ENCODE measurements at places on chromosomes 7 and 10.

DNA sequence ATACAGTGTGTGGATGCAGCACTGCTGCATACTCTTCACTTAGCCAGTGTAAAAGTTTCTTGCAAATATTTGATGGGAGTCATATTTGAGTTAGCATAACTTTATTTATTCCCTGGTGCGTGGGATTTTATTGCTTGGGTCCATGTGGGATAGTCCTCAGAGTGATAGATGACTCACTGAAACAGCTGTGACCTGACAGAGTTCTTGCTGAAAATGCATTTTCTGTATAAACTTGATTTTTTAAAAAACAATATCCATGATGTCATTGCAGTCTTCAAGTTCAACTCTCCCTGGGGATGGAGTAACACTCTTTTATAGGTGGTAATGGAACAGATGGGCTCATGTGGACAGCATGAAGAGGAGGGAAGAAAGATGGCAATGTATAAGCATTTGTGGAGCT, 310.0 kb downstream of the PPP1R3A start:
- no peak for DNase-seq

- DNase-seq = no peak
Observed at GRCh38 chr7:116574025-116574822, 49.4 kb downstream of the CAV1 start.

GRCh38 chr7:132825222-132825621, 249.0 kb upstream of the PLXNA4 start:
- DNase-seq = no peak

DNA sequence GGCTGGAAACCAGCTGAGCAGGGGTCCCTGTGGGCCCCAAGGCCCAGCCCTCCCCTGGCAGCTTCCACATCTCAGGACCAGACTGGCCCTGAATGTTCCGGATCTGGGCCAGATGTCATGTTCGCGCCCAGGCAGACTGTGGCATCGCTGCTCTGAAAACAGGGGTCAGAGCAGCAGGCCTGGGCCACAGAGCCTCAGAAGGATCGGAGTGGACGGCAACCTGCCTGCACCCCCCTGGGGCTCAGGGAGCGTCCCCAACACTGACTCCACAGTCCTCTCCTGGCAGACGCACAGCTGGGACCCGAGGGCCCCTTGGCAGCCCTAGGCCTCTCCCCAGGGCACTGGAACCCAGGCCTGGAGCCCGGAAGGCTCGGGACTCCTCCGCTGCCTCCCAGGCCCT, 91.3 kb upstream of the DNAAF5 start:
- no peak for DNase-seq

DNA sequence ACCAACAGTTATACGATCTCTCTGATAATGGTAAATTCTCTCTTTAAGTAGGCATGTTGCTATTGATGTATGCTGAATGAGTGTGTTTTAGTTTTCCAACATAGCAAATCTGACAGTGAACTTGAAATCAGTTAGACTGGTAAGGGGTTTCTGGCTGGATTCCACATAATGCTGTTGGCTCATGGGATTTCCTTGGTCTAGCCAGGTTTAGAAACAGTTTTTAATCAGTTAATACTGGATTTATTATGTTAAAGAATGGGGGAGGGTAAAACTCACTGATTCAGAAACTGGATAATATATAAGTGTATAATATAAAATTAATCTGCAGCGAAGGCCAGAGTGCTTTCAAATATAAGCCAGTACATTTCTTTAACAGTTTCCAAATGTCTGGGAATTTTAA, 55.6 kb downstream of the PCDH15 start:
- no peak for DNase-seq

DNA sequence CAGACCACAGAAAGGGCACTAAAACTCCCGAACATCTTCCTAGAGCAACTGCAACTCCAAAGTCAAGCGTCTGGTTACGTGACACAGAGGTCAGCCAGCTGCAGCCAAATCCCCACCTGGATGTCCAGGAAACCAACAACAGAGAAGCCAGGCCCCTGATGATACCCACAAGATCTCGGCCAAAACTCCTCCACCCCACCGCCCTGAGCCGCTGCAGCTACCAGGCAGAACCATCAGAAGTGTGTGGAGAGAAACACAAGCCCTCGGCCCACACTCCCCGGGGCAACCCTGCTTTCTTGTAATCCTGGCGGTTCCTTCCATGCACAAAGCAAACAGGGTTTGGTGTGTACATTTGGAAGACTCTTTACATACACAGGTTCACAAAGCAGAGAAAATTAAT, 8.7 kb downstream of the CHST15 start:
- DNase-seq = no peak

DNA sequence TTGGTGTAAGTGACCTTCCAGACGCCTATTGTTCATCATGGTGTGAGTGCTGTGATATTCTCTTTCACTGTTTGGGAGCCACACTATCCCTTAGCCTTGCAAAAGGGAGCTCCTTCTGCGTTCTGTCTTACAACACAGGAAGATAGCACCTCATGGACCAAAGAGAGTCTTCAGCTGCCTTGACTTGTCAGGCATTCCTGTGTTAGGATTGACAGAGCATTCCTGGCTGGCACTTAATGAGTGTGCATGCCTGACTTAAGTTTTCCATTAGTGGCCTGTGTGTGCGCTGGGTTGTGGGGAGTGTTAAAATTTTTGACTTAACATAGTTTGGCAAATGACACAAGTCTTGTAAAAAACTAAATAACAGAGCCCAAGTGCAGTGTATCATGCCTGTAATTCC, 21.9 kb upstream of the MSRB2 start:
- no peak for DNase-seq

- DNase-seq = no peak
Observed at GRCh38 chr7:102444961-102445673, 11.7 kb downstream of the ORAI2 start.

Data from substantia nigra (tissue), 51 donors.